ENCODE measurements at places on chromosomes 12 and 14.
A peak's percentile ranks its signal among the peaks of the same experiment; 100 is the strongest.

DNA sequence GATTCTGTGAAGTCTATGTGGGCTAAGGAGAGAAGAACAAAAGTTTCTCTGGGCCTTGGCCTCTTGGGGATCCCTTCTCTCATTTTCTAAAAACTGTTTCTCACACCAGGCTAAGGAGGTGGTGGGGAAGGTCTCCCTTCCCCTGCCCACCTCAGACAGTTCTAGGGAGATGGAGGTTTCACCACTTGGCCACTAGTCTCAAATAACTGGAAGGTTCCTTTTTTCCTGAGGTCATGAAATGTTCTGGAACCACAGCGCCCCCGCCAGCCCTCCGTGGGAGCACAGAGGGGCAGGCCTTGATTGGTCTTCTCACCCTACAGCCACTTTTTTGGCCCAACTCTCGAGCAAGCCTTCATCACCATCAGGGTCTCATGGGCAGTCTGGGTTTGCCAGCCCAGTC lies 12.6 kb downstream of the C12orf43 start:
- no peak for DNase-seq

GRCh38 chr12:81168445-81168844 lies 90.6 kb downstream of the ACSS3 start:
- no peak for DNase-seq

DNA sequence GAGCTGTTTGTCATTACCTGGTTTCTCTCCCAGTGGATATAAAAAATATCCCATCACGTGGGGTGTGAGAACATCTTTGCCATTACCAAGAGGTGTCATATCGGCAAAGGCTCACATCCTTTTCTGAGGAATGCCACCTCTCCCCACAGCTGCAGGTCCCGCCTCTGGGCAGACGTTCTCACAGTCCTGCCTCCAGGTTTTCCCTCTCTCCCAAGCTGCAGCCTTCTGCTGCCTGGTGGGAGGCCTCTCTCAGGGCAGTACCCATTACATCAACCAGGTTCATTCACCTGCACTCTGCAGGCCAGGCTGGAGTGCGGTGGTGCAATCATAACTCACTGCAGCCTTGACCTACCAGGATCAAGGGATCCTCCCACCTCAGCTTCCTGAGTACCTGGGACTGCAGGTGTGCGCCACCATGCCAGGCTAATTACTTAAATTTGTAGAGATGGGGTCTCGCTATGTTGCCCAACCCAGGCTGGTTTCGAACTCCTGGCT lies 15.0 kb upstream of the TMEM119 start:
- no peak for DNase-seq

DNA sequence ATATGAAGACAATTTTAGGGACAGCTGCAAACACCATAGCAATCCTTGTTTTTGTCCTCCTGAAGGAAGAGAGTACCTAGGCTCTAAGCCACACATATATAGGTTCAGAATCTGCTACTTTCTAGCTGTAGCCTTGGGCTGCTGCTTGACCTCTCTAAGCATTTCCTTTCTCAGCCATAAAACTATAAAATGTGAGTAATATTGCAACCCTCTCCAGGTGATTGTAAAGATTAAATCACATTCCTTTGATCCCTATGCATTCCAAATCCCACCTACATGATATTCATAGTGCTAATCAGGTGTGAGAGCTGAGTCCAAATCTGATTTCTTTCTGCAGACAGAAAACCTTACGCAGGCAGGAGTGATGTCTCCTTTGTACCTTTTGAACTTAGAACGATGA lies 913.5 kb downstream of the VRK1 start:
- no peak for DNase-seq

GRCh38 chr14:74946659-74947281 lies 8.6 kb downstream of the PGF start:
- DNase-seq: no peak

GRCh38 chr14:90518941-90519256 lies 122.1 kb downstream of the CALM1 start:
- DNase-seq: peak; percentile 31

DNA sequence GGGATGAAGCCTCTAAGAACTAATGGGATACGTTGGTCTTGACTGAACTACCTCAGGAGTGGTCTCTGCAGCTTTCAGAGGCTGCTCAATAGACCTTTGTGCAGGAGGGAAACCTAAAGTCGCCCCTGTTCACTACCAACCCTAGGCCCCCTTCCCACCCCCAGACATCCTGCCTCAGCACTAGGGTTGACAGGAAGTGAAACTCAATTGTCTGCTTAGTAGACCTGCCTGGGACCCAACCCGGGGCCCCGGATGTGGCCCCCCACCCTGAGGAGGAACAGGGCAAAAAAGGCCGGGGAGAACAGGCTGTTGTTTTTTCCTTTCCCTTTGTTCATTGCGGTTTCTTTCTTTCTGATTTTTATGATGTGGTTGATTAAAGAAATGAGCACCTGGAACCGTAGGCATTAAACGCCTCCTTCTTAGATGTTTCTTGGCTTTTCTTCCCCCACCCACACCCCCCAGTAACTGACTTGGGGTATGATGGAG lies 1.6 kb upstream of the DGKA start:
- DNase-seq: peak; percentile 88

GRCh38 chr14:96274543-96274942 lies 18.5 kb downstream of the BDKRB1 start:
- no peak for DNase-seq

- DNase-seq: no peak
These were observed 354.0 kb upstream of the KITLG start for GRCh38 chr12:88934163-88934747.

DNA sequence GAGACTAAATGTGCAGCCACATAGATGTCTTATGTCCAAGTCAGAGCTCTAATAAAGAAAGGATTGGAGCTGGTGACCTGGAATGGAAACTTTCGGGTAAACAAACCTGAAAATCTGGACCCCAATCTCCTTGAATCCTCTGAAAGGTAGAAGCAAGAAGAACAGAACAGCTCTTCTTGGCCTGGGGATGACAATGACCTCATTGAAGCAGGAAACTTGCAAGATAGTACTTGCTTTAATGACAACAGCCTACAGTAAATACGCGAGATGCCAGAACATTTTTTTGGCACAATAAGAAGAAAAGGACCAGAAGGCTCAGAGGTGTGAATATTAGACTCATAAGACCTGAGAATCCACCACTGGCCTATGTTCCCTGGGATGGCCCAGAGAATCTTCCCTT lies 4.1 kb upstream of the PRIMA1 start:
- DNase-seq: no peak

GRCh38 chr14:84312551-84312950 lies 1217.4 kb upstream of the FLRT2 start:
- no peak for DNase-seq

DNA sequence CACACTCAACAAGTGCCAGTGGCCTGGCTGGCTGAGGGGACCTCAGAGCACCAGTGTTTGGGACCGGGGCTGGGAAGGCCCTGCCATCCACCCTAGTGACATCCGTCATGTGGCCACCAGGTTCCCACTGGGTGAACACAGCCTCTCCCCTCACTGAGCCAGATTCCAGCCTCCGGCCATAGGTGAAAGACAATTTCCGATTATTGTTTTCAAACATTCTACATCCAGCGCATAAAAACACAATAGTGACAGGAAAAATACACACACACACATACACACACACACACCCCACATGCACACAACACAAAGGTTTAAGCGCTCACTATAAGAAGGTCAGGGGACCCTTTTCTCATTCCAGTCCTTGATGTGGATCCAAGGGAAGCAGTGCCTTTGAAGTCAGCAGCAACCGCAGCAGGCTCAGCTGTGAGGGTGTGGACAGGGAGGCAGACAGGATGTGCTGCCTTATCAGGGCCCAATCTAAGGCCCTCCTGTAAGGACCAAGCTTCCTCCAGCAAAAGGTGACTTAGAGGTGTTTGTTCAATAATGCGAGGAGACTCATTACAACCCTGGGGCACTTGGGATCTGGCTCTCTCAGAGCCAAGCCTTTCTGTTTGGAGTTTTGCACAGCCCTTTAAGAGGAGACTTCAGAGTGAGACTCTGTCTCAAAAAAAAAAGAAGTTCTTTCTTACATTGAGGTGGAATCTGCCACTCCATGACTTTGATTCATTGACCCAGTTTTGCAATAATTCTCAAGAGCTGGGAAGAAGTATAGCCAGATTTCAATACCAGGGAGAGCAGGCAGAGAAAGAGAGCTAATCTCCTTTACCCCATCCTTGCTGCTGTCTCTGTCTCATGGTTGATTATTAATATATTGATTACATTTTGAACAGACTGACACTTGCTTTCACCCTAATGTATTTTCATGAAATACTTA lies 227.8 kb downstream of the ZFP36L1 start:
- no peak for DNase-seq

GRCh38 chr14:76936483-76936882 lies 92.0 kb downstream of the IRF2BPL start:
- no peak for DNase-seq

GRCh38 chr12:5051334-5051733 lies 7.7 kb downstream of the KCNA5 start:
- no peak for DNase-seq

GRCh38 chr12:50706606-50707005 lies 57.3 kb upstream of the ATF1 start:
- no peak for DNase-seq

DNA sequence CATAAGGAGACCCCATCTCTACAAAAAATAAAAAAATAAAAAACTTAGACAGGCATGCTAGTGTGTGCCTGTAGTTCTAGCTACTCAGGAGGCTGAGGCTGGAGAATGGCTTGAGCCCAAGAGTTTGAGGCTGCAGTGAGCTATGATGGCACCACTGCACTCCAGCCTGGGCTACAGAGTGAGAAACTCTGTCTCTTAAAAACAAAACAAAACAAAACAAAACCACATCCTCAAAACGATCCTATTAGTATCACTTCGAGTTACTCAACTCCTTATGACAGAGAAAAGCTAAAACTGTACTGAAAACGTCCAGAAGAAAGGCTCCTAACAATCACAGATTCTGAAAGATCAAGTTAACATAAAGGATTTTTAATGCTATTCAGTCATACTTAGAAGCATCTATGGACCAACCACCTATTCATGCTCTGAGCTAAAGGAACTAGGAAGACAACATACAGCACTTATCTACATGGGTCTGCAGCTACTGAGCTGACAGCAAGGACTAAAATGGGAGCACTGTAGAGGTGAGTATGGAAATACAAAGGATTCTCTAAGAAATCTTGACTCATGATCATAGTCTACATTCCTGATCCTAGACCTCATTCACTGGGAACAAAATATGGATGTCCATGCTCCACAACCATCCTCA lies 75.3 kb upstream of the DUSP6 start:
- no peak for DNase-seq
